Smooth muscle cell of bladder (primary cell): ENCODE measurements at places on chromosomes 7 and 10. TPM values are rescaled to one million over a fixed set of nuclear protein-coding genes. Genes with fewer than 3 reads are reported as not detected.

The GDF2 gene
- total RNA-seq, result not detected in 2 replicates

The KCP gene
- 0.14 and 0.46 TPM in 2 replicates for total RNA-seq

The SPDYE3 gene
- total RNA-seq, result not detected in 2 replicates

The CASTOR2 gene
- total RNA-seq, result 8.1 and 15.1 TPM in 2 replicates

The AKR1C8 gene
- total RNA-seq, result not detected in 2 replicates

The SAP25 gene
- total RNA-seq, result not detected in 2 replicates

The OR6B1 gene
- not detected in 2 replicates for total RNA-seq

The ANKRD1 gene
- 0.14 and 0.18 TPM in 2 replicates for total RNA-seq

The SLC29A4 gene
- total RNA-seq, result 3.8 and 5.7 TPM in 2 replicates

The SCART1 gene
- 1.3 and 1.9 TPM in 2 replicates for total RNA-seq

The ZNF804B gene
- total RNA-seq, result not detected in 2 replicates

The LRRD1 gene
- total RNA-seq, result 0.14 TPM in 1 of 2 replicates, not detected in the other

The MYL10 gene
- total RNA-seq, result not detected in 2 replicates

The MCM7 gene
- total RNA-seq, result 18.2 and 18.8 TPM in 2 replicates

The KCNMA1 gene
- 19.9 and 30.9 TPM in 2 replicates for total RNA-seq

The SPDYE6 gene
- not detected in 2 replicates for total RNA-seq

The SYNPO2L gene
- not detected in 2 replicates for total RNA-seq

The LRMDA gene
- total RNA-seq, result 1.1 and 1.6 TPM in 2 replicates

The EGFR gene
- 21.5 and 24.2 TPM in 2 replicates for total RNA-seq

The CALN1 gene
- total RNA-seq, result not detected in 2 replicates

The C1QL3 gene
- total RNA-seq, result under 0.01 TPM in 2 replicates

The SPDYE5 gene
- not detected in 2 replicates for total RNA-seq

The SPDYE16 gene
- total RNA-seq, result 0.14 TPM in 1 of 2 replicates, not detected in the other

The SBDS gene
- 69.4 and 91.0 TPM in 2 replicates for total RNA-seq

The HOXA11 gene
- 8.5 and 9.6 TPM in 2 replicates for total RNA-seq

The INTS15 gene
- 7.1 and 10.4 TPM in 2 replicates for total RNA-seq

The WAPL gene
- 42.2 and 48.5 TPM in 2 replicates for total RNA-seq

The ANXA11 gene
- total RNA-seq, result 52.5 and 82.4 TPM in 2 replicates

The CTAGE4 gene
- total RNA-seq, result 0.14 and 0.28 TPM in 2 replicates

The WEE2 gene
- not detected in 2 replicates for total RNA-seq

The DNAH11 gene
- 0.28 and 0.46 TPM in 2 replicates for total RNA-seq

The PAPOLB gene
- 0.09 and 0.14 TPM in 2 replicates for total RNA-seq

The CPA4 gene
- total RNA-seq, result 25.9 and 83.2 TPM in 2 replicates

The FAM20C gene
- 49.1 and 66.7 TPM in 2 replicates for total RNA-seq

The NEUROG3 gene
- not detected in 2 replicates for total RNA-seq

The OR2A1 gene
- total RNA-seq, result not detected in 2 replicates

The GFRA1 gene
- 1.6 and 2.7 TPM in 2 replicates for total RNA-seq

The CNTNAP2 gene
- total RNA-seq, result 0.09 TPM in 1 of 2 replicates, not detected in the other

The WIPF3 gene
- under 0.01 TPM in 1 of 2 replicates, not detected in the other for total RNA-seq

The C10orf143 gene
- 0.85 and 1.2 TPM in 2 replicates for total RNA-seq

The FGL2 gene
- total RNA-seq, result 58.2 and 114 TPM in 2 replicates

The PKD2L1 gene
- total RNA-seq, result not detected in 2 replicates

The TYW1B gene
- 1.3 and 5.1 TPM in 2 replicates for total RNA-seq

The NME8 gene
- not detected in 2 replicates for total RNA-seq
